ENCODE measurements at places on chromosomes 11 and 22. TPM values are rescaled to one million over a fixed set of nuclear protein-coding genes. Genes with fewer than 3 reads are reported as not detected.

GRIA4 gene
- polyA plus RNA-seq: 0.95 TPM

- DNase-seq: no peak
Observed at GRCh38 chr11:1920128-1920908, 815 bp downstream of the TNNT3 start.

DNA sequence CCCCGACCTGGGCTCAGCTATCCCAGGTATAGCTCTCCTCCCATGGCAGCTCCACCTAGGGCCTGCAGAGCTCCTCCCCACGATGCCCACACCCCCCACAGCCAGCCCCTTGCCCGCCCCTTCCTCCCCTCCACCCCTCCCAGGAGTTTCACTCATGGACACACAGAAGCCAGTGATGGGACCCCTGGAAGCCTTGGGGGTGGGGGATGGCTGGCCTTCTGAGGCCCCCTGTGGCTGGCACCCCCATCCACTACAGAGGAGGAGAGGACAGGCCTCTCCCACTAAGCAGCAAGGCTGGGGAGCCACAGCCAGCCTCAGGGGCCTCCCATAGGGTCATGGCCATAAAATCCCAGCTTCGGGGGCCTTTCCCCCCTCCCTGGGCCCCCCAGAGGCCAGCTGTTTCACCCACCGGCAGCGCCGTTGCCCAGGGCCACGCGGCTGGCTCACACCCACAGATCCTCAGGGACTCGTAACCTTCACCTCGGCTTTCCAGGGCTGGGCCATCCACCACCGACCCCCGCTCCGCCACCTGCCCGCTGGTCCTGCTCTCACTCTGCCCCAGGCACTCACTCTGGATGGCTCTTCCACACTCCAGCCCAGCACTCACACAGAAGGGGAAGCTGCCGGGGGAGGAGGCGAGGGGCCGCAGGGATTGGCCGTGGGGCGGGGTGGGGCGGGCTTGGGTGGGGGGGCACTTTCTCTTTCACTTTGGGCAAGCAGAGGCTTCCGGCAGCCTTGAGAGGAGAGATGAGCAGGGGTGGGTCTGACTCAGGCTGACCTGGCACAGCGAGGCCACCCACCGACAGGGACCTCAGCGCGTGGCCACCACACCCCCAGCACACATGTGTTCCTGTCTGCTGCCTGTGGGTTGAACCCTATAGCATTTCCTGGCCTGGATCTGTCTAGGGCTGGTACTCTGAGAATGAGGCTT is 2.2 kb downstream of the SLC25A22 start:
- no peak for DNase-seq

- DNase-seq: no peak
Observed at GRCh38 chr22:19890502-19891316, 36.0 kb upstream of the GNB1L start.

GRCh38 chr11:129458278-129458677 is 82.6 kb downstream of the BARX2 start:
- DNase-seq: no peak

- no peak for DNase-seq
Observed at GRCh38 chr11:1507381-1508140, 21.0 kb upstream of the MOB2 start.

- no peak for DNase-seq
Observed at GRCh38 chr11:12234221-12234620, 123.8 kb downstream of the MICAL2 start.

DNA sequence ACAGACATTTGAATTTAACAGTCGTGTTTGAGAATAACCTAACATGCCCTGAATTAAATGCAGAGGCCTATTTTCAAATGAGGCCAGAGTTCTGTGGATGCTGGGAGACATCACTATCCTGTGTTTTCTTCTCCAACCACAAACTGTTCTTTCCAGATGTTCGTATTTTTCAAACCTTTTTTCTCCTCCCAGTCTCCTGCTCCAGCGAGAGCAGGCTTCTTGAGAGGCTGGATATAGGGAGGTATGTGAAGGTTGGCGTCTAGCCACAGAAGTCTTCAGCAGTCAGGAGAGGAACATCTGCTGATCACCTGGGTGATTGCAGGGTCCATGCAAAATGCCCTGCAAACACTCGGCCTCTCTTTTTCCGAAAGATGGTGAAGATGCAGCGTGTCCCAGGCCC is 126.3 kb downstream of the C11orf91 start:
- no peak for DNase-seq
